Central memory CD8-positive, alpha-beta T cell (primary cell): ENCODE measurements at places on chromosomes 12 and 14.

- H3K36me3 ChIP-seq, result no peaks in the 10 kb centered on the region
- no peak for DNase-seq
- H3K27ac ChIP-seq, result peak overlapping the region; percentile 44
- H3K4me3 ChIP-seq, result no peak overlapping the region
Observed at GRCh38 chr14:71348394-71348793, 441.1 kb downstream of the PCNX1 start.

GRCh38 chr14:61213191-61213621 lies 67.9 kb downstream of the TMEM30B start:
- DNase-seq, result no peak
- peaks cover 36% of the 10 kb centered on the region for H3K27me3 ChIP-seq
- no peak overlapping the region for H3K4me3 ChIP-seq
- no peaks in the 10 kb centered on the region for H3K4me1 ChIP-seq
- no peak overlapping the region for H3K27ac ChIP-seq

GRCh38 chr12:106138633-106139421 lies at the start of gene NUAK1:
NUAK1 (minus strand) TSS chr12:106138954; CDS start chr12:106138653, 301 bp downstream.
- peaks cover 5% of the 10 kb centered on the region for H3K4me1 ChIP-seq
- peak within 1 kb of the TSS; percentile 76 for H3K4me3 ChIP-seq
- peaks cover 2% of the 10 kb centered on the region for H3K36me3 ChIP-seq
- DNase-seq, result no peak
- no peak within 1 kb of the TSS for H3K27ac ChIP-seq

DNA sequence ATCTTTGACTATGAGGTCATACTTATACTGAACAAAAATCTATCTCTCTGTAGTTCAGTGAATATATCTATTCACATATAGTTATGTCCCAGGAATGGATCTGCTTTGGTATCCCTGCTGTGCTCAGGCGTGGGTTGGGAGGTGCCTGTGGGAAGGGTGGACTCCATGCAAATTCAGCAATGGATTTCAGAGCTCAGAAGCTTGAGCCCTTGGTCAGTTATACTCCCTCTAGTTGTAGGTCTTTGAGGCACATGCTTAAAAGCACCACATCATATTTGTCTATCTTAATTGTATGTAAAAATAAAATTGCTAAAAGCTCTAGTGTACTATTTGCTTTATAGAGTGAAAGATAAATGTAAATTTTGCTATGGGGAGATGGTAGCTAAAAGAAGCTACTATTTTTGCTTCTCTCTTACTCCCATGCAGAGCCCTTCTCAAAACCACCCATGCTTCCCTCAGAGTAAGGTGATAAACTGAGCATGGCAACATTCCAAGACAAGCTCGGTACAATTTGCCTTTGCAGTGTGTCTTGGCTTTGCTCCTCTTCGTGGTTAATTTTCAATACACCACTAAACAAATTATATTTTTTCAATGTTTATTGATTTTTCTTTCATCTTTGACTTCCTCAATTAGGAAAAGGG lies 54.9 kb downstream of the SLC16A7 start:
- H3K4me1 ChIP-seq, result peaks cover 42% of the 10 kb centered on the region
- no peak for DNase-seq

GRCh38 chr14:71070169-71070568 lies 162.9 kb downstream of the PCNX1 start:
- H3K27ac ChIP-seq, result no peak overlapping the region
- no peak overlapping the region for H3K4me3 ChIP-seq
- DNase-seq, result no peak
- H3K36me3 ChIP-seq, result peaks cover 42% of the 10 kb centered on the region

- peaks cover 3% of the 10 kb centered on the region for H3K36me3 ChIP-seq
- no peak overlapping the region for H3K27ac ChIP-seq
- no peak for DNase-seq
- H3K27me3 ChIP-seq, result no peaks in the 10 kb centered on the region
Observed at GRCh38 chr12:42819846-42820245, 230.3 kb upstream of the PRICKLE1 start.

DNA sequence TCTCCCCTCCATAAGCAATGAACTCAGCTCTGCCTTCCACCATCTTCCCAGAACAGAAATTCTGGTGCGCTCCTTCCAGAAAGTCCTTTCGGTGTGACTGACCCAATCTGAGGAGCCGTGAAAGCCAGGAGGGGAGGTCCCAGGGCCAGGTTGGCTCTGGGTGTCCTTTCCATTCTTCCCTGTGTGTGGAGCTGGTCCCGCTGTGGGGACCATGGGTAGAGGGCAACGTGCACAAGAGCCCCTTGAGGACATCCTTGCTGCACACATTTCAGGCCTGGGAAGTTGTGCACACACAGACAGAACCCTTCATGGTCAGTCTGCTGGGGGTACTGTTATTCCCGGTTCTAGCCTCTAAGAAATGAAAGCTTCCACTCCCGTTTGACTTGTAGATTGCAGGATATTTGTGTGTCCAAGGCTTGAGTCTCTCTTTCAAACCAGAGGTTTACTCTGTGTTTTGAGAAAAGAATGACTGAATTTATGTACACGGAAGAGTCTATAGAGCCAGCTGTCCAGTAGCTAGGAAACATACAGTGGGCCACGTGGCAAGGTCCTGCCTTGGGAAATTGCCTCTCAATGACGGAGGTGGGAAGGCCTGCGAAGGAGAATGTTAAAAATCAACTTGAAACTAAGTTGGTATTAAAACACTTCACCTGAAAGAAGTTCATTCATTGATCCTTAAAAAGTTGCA lies 10.1 kb downstream of the NFKBIA start:
- no peaks in the 10 kb centered on the region for H3K27me3 ChIP-seq
- DNase-seq, result no peak
- no peak overlapping the region for H3K27ac ChIP-seq
- H3K36me3 ChIP-seq, result peaks cover 16% of the 10 kb centered on the region

DNA sequence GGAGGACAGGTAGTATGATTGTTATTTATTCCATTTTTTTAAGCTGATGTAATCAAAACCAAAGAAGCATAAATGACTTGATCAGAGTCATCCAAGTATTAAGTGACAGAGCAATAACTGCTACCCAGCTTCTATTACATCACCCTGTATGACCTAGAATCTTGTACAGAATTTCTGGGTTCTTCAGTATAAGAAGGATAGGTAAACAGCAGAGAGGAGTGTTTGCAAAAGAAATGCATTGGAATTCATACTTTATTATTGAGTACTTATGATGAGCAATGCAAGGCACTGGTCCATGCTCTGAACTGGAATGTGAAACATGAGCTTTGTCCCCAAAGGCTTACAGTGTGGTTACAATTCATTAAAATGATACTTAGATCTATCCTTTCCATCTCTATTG lies 916.8 kb downstream of the DIO2 start:
- no peak for DNase-seq
- H3K4me3 ChIP-seq, result no peak overlapping the region
- no peaks in the 10 kb centered on the region for H3K36me3 ChIP-seq
- H3K27ac ChIP-seq, result no peak overlapping the region
- no peaks in the 10 kb centered on the region for H3K27me3 ChIP-seq

- no peaks in the 10 kb centered on the region for H3K27me3 ChIP-seq
- DNase-seq, result no peak
Observed at GRCh38 chr14:86788224-86788623, 1204.8 kb downstream of the GALC start.

GRCh38 chr12:24045816-24046257 lies 96.4 kb upstream of the SOX5 start:
- H3K27me3 ChIP-seq, result no peaks in the 10 kb centered on the region
- H3K36me3 ChIP-seq, result no peaks in the 10 kb centered on the region
- H3K27ac ChIP-seq, result no peak overlapping the region
- no peak overlapping the region for H3K4me3 ChIP-seq
- H3K4me1 ChIP-seq, result no peaks in the 10 kb centered on the region

DNA sequence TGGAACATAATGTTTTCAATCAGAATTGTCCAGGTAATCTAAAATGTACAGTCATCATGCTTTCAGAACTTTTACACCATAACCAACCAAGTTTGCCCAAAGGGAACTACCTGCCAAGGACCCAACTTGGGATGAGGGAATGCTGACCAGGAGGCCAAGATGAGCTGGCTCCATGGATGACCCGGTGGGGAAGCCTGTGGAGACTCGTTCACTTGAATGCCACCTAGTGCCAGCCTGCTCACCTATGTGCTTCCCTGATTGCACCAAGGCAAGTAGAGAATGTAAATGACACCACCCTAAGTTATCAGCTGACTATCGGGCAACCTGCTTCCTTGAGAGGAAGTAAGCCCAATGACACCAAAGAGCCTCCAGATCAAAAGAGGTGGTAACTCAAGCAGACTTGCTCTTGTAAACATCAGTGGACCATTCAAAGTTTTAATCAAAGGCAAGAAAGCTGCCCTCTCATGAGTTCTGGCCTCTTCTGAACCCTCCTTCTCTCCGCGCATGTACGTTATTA lies 137.3 kb downstream of the TTC7B start:
- H3K27me3 ChIP-seq, result no peaks in the 10 kb centered on the region
- DNase-seq, result no peak
- H3K27ac ChIP-seq, result no peak overlapping the region
- peaks cover 11% of the 10 kb centered on the region for H3K4me1 ChIP-seq
- H3K36me3 ChIP-seq, result peaks cover 1% of the 10 kb centered on the region

- no peak for DNase-seq
- no peaks in the 10 kb centered on the region for H3K36me3 ChIP-seq
- no peak overlapping the region for H3K27ac ChIP-seq
- peaks cover 35% of the 10 kb centered on the region for H3K4me1 ChIP-seq
- no peaks in the 10 kb centered on the region for H3K27me3 ChIP-seq
- no peak overlapping the region for H3K4me3 ChIP-seq
Observed at GRCh38 chr14:23657959-23658470, 21.9 kb downstream of the DHRS2 start.

DNA sequence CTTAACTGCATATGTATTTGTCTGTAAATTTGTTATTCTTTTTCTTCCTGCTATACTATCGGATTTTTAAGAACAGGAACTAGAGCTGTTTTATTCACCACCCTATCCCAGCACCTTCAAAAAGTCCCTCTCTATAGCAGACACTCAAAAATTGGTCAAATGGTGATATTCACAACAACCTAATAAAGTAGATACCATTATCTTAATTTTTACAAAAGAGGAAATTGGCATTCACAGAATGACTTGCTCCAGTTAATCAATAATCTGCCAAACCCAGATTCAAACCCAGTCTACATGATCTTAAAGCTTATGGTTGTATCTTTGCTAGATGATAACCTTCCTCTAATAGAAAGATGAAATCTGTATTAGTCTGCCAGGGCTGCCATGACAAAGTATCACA lies 426.6 kb downstream of the EGLN3 start:
- no peak overlapping the region for H3K27ac ChIP-seq
- no peak overlapping the region for H3K4me3 ChIP-seq
- no peaks in the 10 kb centered on the region for H3K4me1 ChIP-seq
- no peaks in the 10 kb centered on the region for H3K36me3 ChIP-seq
- no peaks in the 10 kb centered on the region for H3K27me3 ChIP-seq

DNA sequence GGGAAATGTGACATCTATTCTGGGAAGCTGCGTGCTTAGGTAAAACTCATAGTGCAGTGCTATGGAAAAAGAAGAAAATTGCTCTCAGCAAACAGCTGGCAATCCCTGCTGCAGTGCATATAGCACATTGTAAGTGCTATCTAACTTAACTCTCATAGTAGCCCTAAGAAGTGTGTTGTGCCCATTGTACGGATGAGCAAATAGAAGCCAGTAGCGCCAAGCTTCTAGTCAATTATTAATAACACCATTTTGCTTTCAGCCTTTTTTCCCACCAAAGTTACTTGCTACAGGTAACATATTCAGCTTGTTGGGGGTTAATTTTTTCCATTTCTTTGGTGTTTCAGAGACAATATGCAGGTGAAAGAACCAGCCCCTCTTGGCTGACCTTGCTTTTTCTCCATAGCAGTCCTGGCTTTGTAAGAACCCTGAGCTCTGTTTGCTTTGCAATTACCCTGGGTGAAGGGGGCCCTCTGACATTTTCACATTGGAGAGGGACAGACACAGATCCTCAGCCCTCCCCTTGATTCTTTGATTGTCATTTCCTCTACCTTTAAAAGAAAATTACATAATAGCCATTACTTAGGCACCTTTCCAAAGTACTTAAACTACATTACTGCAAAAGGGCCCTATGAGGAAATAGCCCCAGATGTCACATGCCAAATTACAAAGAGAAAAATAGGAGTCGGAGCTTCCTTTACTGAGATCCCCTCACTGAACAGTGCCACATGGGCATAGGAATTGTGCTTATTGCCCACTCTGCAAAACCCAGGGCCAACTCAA lies 576.2 kb upstream of the TBX3 start:
- H3K4me1 ChIP-seq, result no peaks in the 10 kb centered on the region
- DNase-seq, result no peak
- H3K27ac ChIP-seq, result no peak overlapping the region
- no peaks in the 10 kb centered on the region for H3K27me3 ChIP-seq
- H3K4me3 ChIP-seq, result no peak overlapping the region
- H3K36me3 ChIP-seq, result no peaks in the 10 kb centered on the region

DNA sequence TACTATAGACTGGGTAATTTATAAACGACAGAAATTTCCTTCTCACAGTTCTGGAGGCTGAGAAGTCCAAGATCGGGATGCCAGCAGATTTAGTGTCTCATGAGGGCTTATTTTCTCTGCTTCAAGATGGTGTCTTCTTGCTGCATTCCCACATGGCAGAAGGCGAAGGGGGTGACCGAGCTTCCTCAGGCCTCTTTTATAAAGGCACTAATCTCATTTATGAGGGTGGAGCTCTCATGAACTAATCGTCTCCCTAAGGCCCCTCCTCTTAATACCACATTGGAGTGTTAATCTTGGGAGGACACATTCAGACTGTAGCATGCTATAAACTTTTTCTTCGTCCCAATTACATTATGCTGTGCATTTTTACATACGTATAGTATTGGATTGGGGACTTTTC lies 200.4 kb upstream of the ARHGAP5 start:
- H3K27me3 ChIP-seq, result peaks cover 10% of the 10 kb centered on the region
- H3K27ac ChIP-seq, result no peak overlapping the region
- DNase-seq, result no peak
- H3K36me3 ChIP-seq, result peaks cover 1% of the 10 kb centered on the region

- no peaks in the 10 kb centered on the region for H3K27me3 ChIP-seq
- no peak overlapping the region for H3K27ac ChIP-seq
Observed at GRCh38 chr12:75170640-75171185, 38.9 kb downstream of the KCNC2 start.

DNA sequence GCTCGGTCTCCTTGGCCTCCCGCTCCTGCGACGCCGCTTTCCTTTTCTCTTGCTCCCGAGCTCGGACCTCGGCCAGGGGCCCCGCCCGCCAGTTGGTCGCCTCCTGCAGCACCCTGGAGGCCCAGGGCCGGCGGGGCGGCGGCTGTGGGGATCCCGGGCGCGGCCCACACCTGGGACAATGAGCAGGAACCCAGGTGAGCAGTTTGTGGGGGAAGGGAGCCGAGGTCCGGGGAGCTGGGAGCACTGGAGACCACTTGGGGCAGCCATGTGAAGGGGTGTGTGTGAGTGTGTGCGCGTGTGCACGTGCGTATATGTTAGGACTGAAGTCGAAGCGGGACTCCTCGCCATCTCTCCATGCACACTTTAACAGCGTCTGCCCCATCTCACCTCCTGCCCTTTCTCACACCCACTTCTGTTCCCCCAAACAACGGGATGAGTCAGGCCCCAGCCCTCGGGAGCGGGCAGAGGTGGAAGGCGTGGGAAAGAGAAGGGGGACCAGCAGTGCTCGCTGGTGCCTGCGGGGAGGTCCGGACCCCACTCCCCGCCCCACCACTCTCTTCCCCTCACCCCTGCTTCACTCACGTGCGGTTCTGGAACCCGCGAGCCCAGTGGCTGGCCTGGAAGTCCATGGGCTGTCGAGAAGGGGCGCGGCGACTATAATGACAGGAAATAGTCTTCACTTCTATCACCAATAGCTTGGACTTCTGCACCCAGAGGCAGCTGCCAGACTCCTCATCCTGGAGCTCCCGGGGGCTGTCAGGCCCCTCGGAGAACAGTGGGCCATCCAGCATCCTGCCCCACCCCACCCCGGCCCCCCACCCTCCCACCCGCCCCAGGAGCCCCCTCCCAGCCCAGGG lies 450 bp downstream of the DDN start:
- H3K27ac ChIP-seq, result no peak overlapping the region
- peak overlapping the region; percentile 66 for H3K4me3 ChIP-seq
- H3K36me3 ChIP-seq, result peaks cover 31% of the 10 kb centered on the region
- no peak for DNase-seq
- H3K4me1 ChIP-seq, result peaks cover 37% of the 10 kb centered on the region
